EH (cell line): ENCODE measurements at places on chromosomes 11 and 22.

DNA sequence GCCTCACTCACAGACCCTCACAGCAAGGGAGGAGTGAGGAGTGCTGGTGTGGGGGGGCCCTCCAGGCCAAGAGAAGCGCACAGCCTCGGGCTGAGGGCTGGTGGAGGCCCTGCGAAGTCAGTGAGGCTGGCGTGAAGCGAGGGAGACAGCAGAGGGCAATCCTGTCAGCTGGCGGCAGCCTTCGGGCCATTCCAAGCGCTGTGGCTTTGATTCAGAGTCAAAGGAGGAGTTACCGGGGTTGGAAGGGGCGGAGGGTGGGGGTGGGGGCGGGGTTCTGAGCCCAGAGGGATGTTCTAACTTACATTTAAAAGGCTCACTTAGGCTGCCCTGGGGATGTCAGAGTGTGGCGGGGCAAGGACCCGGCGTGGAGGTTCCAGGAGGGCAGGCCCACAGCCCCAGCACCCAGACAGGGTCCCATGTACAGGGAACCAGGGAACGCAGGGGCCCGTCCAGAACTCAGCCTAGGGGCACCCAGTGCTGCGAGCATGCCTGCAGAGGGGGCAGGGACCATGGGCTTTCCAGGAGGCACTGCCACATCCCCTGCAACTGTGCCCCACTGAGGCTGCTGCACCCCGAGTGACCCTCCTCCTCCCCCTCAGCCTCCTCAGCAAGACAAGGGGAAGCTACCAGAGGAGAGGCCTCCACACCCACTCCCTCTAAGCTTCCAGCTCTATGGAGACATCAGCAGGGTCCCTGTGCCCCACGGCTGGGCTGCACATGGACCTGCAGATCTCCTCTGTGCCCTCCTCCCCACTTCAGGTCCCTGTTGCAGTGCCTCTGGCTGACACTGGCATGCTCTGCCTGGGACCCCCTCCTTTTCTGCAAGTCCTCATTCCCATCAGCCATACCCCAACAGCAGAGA, 39.7 kb upstream of the TTLL12 start:
- peak; percentile 69 for DNase-seq

DNA sequence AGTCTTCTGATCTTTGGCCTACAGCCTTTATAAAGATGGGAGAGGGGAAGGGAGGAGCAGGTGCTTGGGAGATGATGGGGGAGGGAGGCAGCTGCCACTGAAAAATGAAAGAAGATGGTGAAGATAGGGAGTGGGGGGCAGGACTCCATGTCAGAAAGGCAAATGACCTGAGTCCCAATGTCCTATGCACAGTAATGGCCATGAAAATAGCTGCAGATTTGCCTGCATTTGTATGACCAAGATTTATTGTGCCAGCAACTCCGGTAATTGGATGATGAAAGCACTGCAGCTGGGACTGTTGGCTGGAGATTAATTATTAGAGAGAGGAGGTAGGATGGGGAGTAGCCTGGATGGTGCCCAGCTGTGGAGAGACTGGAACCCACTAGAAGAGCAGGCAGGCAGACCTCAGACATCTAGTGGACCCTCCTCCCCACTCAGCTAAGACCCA, 36.1 kb downstream of the NEU3 start:
- DNase-seq: no peak

- no peak for DNase-seq
Observed at GRCh38 chr11:22711880-22712279, 45.5 kb downstream of the GAS2 start.

DNA sequence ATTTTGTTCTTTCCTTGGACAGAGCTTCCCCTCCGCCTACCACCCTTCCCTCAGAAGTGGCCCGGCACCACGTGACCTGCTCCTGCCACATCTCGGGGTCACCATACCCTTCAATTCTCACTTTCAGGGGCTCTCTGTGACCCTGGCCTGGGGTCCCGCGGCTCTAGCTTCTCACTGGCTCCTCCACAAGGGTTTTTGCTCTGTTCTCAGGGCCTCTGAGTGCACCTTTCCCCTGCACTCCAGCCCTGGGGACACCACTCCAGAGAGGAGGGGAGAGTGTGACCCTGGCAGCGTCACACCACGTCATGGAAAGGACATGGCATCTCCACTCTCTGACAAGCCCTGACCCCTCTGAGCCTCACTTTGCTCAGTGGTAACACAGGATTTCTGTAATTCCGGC, 17.4 kb downstream of the POU2F3 start:
- no peak for DNase-seq

DNA sequence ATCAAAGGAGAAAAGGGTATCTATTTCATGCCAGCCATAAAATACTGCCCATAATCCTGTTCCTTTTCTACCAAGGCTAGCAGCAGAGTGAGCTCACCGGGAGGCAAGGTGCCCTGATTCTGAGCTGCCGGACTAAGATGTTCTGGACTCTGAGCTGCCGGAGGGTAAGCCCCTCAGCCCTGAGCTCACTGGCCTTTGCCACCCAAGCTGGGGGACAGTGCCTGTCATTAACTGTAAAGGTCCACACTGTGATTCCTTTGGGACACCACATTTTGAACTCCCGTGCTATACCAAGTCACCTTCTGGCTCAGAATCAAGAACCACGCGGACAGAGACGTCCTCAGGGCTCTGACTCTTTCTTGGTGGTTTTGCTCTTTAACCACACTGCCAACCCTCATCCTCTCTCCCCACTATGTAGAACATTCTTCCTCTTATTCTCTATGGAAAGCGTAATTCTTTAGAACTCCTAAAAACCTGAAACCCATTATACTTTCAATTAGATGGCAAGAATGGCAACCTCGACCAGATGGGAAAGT, 88.4 kb upstream of the BID start:
- peak; percentile 32 for DNase-seq

GRCh38 chr22:28800308-28801041, at the start of gene XBP1:
Gene XBP1, minus strand, starts transcription at chr22:28800569.
- peak; percentile 94 for DNase-seq

DNA sequence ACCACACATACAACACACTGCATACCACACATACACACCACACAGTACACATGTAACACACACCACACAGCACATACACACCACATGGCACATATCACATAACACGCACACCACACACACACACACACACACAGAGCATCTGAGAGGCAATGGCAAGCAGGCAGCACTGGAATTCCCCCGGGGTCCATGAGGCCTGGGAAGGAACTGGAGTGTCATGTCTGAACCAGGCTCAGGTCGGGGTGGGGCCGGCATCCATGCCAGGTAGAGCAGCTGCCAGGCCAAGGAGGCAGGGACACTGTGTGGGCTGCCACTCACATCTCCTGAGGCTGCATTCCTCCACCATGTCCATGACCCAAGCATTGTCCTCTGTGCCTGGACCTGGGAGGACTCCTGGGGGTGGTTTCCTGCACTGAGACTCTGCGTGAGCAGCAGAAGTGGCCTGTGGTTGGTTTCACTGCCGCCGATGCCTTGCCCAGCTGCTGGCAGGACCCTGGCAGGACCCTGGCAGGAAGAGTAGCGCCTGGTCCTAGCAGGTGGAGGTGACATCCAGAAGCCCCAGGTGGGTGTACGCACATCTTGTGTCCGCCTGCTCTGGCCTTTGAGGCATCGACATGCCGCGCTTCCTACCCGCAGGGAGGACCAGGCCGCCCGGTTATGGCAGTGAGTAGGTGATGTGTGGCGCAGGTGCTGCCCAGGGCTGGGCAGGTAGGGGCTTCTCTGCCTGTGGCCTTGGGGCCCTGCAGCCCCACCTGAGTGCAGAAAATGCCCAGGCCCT, 1280.4 kb downstream of the TBC1D22A start:
- no peak for DNase-seq

DNA sequence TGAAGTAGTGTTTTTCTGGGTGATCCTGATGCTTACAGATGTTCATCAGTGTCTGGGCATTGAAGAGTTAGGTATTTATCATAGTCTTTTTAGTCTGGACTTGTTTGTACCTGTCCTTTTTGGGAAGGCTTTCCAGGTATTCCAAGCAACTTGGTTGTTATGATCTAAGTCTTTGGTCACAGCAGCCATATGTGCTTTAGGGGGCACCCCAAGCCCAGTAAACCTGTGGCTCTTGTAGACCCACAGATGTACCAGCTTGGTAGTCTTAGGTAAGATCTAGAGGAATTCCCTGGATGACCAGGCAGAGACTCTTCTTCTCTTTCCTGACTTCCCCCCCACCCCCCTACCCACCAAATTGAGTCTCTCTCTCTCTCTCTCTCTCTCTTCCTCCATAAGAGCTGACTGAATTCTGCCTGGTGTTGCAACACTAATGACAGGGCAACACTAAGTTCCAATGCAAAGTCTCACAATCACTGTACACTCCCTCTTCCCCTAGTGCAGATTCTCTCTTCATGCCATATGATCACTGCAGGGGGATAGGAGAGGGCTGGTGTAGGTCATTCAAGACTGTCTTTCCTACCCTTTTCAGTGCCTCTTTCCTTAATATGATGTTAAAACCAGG, 24.5 kb upstream of the MMP8 start:
- DNase-seq: no peak

DNA sequence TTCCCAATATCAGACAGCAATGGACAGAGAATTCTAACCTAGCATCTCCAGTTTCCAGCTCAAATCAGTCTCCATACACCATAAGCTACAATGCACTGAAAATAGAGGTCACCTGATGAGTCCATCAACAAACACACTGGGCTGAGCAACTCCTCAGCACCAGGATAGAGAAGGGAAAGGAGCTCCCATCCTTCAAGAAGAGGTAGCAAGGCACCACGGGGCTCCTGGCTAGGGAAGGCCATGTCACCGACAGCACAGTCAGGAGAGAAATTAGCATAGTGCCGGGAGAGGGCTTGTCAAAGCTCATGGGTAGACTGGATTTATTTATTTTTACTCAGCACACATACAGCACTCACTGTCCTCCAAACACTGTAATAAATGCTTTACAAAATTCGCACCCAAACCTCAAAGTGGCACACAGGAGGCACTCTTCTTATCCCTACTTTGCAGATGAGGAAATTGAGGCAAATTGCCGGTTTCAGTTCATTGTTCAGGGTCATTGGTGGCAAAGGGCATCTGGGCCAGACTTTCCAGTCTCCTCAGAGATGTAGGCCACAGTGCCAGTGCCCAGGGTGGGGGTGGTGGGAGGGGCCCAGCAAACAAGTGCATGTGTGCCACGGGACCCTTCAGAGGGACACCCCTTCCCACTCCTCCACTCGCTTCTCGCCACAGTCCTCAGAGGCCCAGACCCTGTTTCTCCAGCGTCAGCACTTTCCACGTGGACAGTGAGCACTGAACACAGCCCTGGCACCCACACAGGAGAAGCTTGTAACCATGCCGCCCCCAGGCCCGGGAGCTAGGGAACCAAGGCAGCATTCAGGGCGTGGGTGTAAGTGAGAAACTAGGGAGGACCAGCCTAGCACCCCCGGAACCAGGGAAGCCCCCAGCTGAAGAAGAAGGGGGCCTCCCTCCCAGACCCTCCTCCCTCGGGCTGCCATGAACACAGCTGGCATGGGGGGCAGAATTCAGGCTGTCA, 1417.4 kb downstream of the TBC1D22A start:
- no peak for DNase-seq
